ENCODE measurements at places on chromosomes 6 and 20.

DNA sequence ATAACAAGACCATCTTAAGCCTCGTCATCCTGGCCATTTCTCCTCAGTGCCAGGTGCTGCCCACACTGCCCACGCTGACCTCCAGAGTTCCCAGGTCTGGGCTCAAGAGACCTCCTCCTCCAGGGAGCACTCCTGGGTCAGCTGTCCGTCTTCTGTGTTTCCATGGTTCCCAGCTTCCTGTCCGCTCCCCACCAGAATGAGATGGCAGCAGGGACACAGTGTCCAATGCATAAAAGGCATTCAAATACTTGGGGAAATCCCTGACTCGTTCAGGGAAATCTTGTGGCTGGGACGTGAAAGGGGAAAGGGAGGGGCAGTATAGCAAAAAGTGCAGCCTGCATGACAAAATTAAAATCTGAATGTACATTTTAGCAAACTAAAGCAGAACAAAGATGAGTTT lies 54.3 kb downstream of the SLC23A2 start:
- no peak for DNase-seq

GRCh38 chr6:64256483-64256882 lies 620.9 kb downstream of the PHF3 start:
- DNase-seq: no peak

- no peak for DNase-seq
Observed at GRCh38 chr6:13455552-13455966, 31.8 kb downstream of the GFOD1 start.

GRCh38 chr6:37550191-37550831 lies 50.6 kb upstream of the CCDC167 start:
- no peak for DNase-seq

DNA sequence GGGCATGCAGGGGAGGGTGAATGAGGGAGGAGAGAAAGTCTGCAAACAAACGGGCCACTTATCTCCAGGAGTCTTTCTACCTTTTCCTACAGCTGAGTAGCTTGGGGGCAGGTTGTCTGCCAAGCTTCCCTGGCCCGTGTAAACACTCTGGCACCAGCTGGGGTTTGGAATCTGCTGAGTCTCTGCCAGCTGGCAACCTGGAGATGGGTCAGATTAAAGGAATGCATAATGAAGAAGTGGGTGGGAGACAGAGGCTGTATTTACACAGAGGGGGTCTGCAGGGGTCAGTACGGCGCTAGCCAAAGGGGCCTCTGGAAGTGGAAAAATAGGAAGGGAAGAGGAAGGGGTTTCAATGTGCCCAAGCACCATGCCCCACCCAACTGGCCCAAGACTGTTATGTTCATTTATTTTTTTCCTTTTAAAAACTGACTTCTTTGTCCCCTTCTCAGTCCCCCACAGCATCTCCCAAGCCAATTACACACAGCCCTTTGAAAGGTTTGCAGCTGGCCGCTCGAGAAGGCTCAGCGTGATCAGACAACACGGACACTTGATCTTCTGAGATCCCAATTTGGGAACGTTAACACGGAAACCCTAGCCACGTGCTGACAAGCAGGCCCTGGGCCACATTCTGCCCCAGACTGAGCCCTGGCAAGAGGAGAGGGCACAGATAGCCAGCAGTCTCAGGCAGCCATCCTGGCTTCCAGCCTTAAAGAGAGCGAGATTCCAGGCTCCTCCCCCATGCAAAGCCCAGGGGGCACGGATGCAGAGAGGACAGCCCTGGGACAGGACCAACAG lies 25.2 kb downstream of the TRAM2 start:
- DNase-seq: no peak

- DNase-seq: no peak
Observed at GRCh38 chr6:138535728-138536455, 36.6 kb upstream of the NHSL1 start.

- no peak for DNase-seq
Observed at GRCh38 chr6:156634951-156635371, 142.2 kb upstream of the ARID1B start.

DNA sequence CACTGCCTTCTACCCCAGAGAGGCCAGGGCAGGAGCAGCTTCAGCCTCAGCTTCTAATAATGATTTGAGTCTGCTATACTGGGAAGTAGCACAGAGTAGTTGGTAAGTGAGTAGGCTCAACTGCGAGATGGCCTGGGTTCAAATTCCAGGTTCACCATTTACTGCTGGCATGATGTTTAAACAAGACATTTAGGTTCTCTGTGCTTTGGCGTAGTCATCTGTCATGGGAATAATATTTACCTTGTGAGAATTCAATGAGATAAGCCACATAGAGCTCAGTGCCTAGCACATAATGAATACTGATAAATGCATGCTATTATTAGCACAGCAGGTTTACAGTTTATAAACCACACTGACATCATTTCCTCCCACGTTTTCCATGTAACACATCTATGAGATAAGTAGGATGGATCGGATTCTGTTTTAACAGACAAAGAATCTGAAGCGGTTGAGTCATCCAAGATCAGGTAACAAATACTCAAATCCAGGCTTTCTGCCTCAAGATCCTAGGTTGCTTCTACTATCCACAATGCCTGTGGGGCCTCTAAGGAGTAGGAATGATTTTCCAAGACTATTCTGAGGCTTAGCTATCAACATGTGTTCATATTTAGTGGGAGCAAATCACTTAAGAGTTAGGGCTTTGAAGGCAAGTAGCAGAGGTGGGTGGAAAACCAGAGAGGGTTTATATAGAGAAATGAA lies 72.9 kb upstream of the DTNBP1 start:
- no peak for DNase-seq

DNA sequence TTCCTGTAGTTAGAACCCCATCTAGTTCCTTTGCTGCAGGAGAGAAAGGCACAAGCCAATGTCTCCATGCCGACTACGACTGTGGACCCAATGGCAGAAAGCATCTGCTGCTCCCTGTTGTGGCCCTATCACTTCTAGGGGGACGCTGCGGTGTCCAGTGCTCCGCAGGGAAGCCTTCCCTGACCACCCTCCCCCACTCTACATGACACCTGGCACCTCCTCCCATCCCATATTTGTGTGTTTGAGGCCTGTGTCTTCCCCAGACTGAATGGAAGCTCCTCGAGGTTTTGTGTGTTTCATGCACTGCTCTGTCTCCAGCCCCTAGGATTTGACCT lies 159.5 kb downstream of the DTNBP1 start:
- no peak for DNase-seq

DNA sequence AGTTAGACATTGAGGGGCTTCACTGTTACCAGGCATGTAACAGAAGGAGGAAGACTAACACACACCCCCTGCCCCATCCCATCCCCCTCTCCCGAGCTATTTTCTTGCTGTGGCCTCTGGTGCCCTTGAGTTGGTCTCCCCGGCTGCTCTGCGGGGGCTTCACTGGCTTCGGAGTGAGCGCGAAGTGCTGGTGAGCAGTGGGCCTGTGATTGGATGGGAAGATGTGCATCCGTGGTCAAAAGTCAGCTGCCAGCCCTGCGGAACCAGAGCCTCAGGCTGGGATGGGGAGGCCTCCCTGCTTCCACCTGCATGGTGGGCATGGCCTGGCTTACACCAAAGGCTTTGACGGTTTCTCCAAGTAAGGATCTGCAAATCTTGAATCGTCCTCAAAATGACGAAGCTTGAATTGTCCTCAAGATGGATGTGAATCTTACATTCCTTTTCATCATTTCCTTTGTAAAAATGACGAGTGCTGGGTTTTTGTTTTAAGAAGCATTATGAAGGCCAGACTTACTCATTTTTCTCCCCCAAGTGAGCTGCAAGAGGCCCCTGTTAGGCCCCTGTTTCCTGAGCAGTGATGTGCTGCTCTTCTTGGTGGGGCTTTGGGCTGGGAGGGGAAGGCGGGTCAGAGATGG lies 23.7 kb downstream of the SPATA2 start:
- DNase-seq: no peak

- no peak for DNase-seq
Observed at GRCh38 chr6:72760114-72760793, 138.4 kb downstream of the KCNQ5 start.

- no peak for DNase-seq
Observed at GRCh38 chr6:158923805-158924498, 76.0 kb downstream of the RSPH3 start.

DNA sequence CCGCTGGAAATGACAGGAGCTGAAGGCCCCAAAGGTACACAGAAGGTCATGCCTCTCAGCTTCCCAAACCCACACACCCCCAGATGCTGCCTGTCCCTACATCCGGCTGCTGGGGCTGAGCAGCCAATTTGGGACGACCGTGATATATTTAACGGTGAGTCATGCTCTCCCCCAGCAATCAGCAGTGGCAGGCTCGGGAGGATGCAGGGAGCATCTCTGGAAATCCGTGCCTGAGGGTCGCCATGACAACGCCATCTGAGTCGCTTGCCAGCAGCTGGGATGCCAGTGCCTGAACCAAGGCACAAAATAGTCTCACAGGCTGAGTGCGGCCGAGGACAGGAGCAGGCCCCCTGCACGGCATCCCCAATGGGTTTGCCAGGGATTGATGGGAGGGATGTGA lies 57.9 kb downstream of the KCNB1 start:
- DNase-seq: no peak

DNA sequence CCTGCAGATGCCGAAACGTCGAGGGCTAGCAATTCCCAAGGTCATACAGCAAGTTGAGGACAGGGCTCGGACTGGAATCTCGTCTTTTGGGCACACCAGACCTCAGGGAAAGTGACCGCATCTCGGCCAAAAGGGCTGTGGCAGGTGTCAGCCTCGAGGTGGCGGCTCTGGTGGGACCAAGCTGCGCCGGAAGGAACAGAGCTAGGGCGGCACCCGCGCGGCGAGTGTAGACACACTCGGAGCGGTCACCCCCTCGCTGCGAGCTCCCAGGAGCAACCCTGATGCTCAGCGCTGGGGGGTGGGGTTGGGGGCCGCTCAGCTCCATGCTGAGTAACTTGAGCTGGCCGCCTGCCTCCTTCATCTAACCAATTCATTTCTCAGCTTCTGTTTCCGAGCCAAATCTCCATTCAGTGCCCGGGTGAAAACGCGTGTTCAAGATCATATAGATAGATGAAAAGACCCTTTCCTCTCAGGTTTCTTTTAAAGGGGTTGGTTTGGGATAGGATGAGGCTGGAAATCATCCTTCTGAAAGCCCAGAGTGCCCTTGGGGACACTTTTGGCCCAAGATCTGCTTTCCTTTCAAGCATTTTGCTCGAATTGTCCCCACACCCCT lies 2.2 kb upstream of the TUBB2B start:
- peak; percentile 48 for DNase-seq

DNA sequence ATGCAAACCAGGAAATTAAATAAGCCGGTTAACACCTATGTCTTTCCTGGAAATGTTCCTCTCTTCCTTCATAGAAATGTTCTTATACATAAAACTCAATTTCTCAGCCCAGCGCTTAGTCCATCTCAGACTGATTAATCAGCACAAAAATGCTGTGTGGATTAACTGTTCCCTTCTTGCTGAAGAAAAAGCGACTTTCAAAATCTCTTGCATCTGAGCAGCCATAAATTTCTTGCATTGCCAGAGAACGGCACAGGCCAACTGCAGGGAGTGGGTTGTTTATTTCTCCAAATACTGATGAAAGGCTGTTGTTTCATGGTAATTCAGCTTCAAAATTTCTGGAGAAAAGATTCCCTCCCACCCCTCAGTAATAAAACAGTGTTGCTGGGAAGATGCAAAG lies 517.6 kb downstream of the BTBD3 start:
- no peak for DNase-seq

DNA sequence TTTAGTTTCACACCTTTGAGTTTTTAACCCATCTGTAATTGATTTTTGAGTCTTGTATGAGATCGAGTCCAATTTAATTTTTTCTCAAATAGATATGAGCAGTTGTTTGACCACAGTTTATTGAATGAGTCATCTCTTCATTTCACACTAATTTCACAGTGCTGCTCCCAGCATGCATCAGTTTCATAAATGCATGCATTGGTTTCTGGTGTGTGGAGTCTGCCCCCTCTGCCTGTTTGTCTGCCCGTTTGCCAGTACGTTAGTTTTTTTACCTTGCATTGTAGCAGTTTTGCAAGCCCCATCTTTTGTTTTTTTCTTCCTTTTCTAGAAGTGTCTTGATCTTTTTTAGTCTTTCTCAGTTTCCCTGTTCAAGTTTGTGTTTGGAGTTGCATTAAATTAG lies 11.9 kb downstream of the SLX4IP start:
- DNase-seq: peak; percentile 75

- no peak for DNase-seq
Observed at GRCh38 chr6:35550437-35550836, 37.7 kb upstream of the TULP1 start.

- no peak for DNase-seq
Observed at GRCh38 chr6:111430605-111431376, 52.2 kb downstream of the REV3L start.

GRCh38 chr6:3421143-3421542 lies 35.7 kb downstream of the SLC22A23 start:
- DNase-seq: no peak

GRCh38 chr6:157670466-157671186 lies 152.4 kb upstream of the SNX9 start:
- DNase-seq: no peak

GRCh38 chr6:32340242-32340641 lies 31.5 kb downstream of the TSBP1 start:
- no peak for DNase-seq

GRCh38 chr20:54726687-54727300 lies 251.4 kb downstream of the DOK5 start:
- DNase-seq: no peak

GRCh38 chr6:50305660-50306059 lies 255.9 kb upstream of the DEFB112 start:
- DNase-seq: no peak

GRCh38 chr6:130577178-130577919 lies 211.5 kb downstream of the TMEM200A start:
- no peak for DNase-seq

DNA sequence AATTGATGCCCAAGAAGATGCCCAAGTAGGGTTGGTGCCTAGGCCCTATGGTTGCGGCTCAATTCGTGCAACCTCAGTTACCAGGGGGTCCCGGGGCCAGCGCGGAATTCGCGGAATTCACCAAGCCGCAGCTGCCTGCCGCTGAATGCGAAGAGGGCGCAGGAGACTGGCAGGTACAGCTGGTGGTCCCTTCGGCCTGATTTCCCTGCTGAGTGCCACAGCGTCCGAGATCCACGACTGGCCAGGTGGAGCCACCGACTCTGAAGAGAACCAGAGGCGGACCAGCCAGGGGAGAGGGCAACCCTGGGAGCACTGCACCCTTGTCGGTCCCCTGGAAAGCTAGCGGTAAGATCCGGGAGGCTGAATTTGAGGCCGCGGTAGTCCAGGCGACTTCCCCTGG lies 6.8 kb upstream of the TFAP2D start:
- no peak for DNase-seq

GRCh38 chr6:16966791-16967469 lies 134.9 kb upstream of the STMND1 start:
- no peak for DNase-seq

- DNase-seq: no peak
Observed at GRCh38 chr6:21259660-21260059, 333.9 kb upstream of the SOX4 start.

DNA sequence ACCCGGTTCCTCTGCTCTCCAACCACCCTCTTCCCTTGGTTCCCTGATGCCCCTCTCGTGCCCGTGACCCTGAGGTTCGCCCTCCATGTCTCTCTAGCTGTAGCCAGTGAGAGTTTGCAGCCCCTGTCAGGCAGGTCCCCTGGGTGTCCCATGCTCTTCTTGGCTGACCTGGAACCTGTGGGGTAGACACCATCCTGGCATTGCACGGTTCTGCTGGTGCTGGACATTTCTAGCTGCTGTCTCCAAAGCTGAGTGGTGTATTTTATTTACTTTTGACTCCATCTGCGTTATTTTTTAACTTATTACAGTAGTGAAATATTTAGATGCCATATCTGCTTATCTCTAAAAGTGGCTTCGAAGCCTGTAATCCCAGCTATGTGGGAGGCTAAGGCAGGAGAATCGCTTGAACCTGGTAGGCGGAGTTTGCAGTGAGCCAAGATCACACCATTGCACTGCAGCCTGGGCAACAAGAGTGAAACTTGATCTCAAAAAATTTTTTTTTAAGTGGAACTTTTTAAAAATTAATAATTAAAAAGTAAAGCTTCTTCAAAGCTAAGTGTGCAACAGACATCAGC lies 12.5 kb downstream of the ENTPD6 start:
- no peak for DNase-seq

All from CD8-positive, alpha-beta T cell (primary cell).